ENCODE measurements at places on chromosomes 1 and 21. TPM values are rescaled to one million over a fixed set of nuclear protein-coding genes. Genes with fewer than 3 reads are reported as not detected.

Gene GSTM2
- 2.3 TPM for total RNA-seq

Gene CFHR1
- total RNA-seq: not detected

Gene LCE2B
- total RNA-seq: not detected

Gene LY9
- total RNA-seq: not detected

Gene OLIG2
- not detected for total RNA-seq

Gene LCE1F
- not detected for total RNA-seq

Gene ALPL
- total RNA-seq: not detected

Gene PRKCZ
- total RNA-seq: 0.17 TPM

Gene NKAIN1
- 0.58 TPM for total RNA-seq

Gene JTB
- 189 TPM for total RNA-seq

Gene KRTAP21-2
- total RNA-seq: not detected

Gene OR10Z1
- not detected for total RNA-seq

Gene RPTN
- total RNA-seq: not detected

Gene ADAMTS5
- total RNA-seq: not detected

Gene SPRR1B
- total RNA-seq: not detected

Gene SH2D1B
- 0.10 TPM for total RNA-seq

Gene PANK4
- 22.5 TPM for total RNA-seq

Gene DTL
- total RNA-seq: 66.3 TPM

Gene GPR161
- total RNA-seq: 12.8 TPM

Gene CELA2B
- not detected for total RNA-seq

Measured in HT1080 (cell line).